ENCODE measurements at places on chromosomes 1 and 21.

DNA sequence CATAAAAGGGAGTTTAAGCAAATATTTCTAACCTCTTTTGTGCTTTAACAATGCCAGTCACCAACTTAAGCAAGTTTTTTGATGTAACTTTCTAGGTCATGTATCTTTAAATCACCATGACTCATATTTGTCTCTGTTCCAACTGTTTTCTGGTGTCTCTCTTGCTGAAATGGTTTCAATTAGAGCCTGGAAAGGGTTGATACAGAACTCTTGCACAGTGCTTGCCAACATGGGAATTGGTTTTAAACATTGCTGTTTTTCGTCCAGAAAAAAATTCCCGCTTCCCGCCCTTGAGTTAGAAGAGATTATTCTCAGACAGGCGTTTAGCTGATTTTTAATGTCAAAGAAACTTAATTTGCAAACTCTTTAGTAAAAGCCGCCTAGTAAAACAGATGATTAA lies 46.4 kb upstream of the SLC22A15 start:
- DNase-seq, result no peak

- DNase-seq, result peak; percentile 9
These were observed 660 bp downstream of the GCLM start for GRCh38 chr1:93908394-93909145.

DNA sequence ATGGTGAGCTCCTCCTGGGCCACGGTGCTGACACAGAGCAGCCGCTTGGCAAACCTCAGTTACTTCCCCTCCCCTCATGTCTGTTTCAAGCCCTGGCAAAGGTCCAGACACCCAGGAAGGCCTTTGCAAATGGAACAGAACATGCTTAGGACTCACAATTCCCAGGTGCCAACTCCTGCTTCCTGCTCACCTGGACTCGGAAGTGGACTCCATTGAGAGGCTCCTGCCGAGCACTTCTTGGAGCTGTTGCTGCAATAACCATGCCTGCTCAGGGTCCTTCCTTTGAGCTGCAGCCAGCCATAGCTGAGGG lies 10.7 kb downstream of the DCST2 start:
- no peak for DNase-seq

DNA sequence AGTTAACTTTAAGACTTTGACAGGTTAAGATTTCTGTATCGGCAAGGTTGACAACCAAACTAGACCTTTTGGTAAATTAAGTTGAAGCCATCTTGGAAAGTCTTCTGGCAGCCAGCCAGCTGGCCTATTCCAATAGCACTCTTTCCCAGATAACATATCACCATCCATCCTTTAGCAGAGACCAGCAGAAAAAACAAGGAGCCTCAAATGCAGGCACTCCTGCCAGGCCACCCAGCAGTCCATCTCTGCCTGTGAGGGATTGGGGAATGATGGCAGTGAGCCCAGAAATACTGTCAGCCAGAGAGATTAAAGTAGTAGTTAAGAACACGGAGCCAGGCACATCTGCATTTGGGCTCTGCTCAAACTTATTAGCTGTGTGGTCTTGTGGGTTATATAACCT lies 19.4 kb downstream of the ZBTB40 start:
- no peak for DNase-seq

DNA sequence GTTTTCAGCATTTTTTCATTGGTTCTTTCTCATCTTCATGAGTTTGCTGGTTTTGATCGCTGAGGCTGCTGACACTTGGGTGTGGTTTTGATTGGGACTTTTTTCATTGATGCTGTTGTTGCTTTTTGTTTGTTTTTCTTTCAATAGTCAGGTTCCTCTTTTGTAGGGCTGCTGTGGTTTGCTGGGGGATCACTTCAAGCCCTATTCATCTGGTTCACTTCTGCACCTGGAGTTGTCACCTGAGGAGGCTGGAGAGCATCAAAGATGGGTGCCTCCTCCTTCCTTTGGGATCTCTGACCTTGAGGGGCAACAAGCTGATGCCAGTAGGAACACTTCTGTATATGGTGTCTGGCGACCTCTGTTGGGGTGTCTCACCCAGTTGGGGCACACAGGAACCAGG lies 1279.9 kb upstream of the TMPRSS15 start:
- DNase-seq, result no peak

GRCh38 chr1:61776091-61776490 lies 33.8 kb downstream of the PATJ start:
- no peak for DNase-seq

DNA sequence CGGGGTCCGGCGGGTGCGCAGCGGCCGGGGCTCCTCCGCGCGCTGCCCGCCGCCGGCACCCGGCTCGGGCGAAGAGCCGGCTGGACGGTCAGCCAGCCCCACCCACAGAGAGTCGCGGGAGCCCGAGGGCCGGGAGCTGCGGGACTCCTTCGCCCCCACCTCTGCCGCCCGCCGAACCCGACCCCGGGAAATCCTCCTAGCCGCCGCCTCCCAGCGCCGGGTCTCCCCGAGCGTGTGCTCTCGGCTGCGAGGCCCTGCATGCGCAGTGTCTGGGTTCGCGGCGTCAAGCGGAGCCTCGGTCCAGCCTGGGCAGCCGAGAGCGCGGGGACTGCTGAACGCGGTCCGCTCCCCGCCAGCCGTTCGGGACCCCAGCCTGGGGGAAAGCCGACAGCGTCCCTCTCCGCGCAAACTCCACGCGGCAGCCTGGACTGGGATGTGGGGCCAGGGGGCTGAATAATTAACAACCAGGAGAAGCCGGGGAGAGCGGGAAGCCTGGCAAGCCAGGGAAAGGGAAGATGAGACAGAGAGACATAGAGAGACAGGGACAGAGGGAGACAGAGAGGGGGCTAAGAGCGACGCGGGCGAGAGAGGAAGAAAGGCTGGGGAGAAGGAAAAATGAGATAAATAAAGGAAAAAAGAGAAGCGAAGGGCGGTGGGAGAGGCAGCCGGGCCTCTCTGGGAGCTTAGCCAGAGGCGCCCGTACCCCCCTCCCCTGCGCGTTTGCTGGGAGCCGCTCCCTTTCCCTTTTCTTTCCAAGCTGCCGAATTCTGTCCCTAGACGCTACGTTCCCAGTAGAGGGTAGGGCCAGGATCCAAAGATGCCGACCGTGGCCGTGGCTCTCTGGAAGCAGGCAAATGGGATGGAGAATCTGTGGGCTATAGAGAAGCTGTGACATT lies 64.2 kb downstream of the MEF2D start:
- DNase-seq, result no peak

GRCh38 chr21:39386194-39386593 lies 37.3 kb upstream of the HMGN1 start:
- DNase-seq, result no peak

DNA sequence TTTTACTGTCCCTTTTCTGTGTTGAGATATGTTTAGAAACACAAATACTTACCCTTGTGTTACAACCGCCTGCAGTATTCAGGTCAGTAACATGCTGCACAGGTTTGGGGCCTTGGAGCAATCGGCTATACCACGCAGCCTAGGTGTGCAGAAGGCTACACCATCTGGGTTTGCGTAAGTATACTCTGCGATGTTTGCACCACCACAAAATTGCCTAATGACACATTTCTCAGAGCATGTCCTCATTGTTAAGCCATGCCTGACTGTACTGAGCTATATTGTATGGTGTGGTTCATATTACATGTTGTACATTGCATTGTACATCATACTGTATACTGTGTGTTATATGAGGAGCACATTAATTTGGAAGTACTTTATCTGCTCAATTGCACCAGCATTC lies 247.4 kb downstream of the RHOU start:
- no peak for DNase-seq

GRCh38 chr1:232524056-232524455 lies 105.9 kb downstream of the SIPA1L2 start:
- DNase-seq, result no peak

DNA sequence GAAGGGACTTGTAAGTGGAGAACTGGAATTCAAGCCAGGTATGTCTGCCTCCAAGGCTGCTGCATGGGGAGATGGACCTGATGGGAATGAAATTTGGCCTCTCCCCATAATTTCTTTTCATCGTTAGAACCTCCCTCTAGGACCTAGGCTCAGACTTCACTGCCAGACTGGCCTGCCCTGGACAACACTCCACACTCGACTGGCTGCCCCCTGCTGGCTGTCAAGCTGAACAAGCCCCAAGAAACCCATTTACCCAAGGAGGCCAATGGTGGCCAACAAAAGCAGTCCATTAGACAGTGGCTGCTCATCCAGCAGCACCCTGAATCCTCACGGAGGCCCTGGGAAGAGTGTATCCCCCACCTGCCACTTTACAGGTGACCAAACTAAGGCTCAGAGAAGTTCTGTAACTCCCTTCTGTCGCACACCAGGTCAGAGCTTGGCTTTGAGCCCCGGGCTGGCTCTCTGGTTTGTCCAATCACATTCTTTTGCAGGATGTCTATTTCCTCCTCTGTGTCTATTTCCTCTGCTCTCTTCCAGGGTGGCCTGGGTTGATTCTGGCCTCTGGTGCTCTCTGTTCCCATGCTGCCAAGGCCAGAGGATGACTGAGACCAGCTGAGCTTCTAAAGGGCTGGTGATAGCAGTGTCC lies 3.8 kb downstream of the RNF186 start:
- DNase-seq, result peak; percentile 25

- no peak for DNase-seq
These were observed 27.0 kb upstream of the ZFP69B start for GRCh38 chr1:40423264-40423642.

DNA sequence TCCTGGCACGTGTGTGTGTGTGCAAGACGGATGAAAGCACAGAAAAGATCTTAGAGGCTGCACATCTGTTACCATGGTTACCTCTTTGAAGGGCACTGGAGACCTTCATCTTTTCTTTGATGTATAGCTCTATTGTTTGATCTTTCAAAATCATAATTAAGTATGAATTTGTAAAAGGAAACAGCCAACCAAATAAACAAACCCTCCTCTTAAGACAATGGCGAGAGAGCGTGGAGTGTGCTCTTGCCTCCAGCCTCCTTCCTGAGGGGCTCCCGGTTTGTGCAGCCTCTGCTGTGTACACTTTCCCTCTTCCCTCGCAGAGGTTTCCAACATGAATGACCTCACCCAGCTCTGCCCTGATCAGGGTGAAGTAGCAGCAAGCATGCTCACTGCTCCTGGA lies 27.9 kb downstream of the CACNA1S start:
- DNase-seq, result no peak

DNA sequence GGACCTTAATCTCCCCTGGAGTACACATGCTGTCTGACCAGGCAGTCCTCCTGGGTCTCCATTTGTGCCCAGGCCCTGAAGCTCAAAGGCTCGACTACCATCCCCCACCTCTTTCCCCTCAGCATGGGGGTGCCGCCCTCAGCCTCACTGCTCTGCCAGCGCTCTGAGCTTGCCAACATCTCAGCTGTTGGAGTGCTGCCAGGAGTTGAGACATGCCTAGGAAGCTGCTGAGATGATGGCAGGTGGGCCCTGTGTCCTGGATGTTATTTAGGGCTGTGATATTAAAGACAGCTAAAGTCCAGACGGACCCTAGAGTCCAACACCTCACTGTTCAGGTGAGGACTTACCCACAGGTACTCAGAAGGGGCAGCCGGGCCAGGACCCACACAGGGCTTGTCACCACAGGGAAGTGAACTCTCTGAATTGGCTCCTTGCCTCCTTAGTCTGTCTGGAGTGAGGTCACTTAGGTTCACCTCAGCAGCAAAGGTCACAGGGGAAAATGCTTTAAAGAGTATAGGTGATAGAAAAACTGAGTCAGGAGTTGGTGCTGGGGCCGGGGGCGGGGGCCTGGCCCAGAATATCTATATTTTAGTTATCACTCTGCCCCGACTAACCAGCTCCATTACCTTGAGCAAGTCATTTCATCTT lies 19.7 kb upstream of the KCNC4 start:
- no peak for DNase-seq

DNA sequence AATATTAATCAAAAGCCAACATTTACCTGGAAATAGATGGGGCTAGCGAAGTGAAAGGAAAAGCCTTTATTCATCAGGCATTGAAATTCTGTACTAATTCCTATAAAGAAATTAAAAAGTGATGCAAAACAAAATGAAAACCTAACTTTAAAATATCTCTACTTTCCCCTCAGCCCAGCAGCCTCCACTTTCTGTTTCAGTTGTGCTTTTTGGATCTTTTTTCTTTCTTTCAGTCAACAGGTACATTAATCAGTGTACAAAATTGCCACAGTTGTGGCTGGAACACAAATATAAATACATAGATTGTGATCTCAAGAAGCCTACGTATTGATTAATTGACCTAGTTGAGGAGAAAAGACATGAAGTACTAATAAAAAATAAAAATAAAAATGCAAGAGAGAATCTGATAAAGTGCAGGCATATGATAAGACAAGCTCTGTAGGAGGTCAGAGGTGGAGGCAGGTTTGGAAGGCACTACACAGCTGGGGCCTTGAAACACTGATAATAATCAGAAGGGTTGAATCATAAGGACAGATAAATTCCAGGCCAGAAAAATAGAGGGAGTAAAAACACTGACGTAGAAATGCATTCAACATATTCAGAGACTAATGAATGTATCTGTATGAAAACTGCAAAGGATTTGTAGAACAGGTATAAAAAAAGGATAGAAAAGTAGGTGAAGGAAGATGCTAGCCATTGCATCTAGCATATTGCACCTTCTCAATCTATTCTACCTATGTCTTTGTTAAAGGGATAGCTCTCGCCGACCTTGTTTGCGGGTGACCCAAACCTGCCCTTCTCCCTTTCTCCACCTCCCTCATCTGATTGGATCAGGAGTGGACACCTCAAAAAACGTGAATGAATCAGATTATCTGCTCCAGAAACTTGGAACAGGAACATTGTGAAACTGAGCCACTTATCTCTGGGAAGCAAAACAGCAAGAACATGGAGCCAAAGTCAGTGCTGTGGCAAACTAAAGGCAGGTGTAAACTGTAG lies 607.8 kb upstream of the ADGRL2 start:
- no peak for DNase-seq

DNA sequence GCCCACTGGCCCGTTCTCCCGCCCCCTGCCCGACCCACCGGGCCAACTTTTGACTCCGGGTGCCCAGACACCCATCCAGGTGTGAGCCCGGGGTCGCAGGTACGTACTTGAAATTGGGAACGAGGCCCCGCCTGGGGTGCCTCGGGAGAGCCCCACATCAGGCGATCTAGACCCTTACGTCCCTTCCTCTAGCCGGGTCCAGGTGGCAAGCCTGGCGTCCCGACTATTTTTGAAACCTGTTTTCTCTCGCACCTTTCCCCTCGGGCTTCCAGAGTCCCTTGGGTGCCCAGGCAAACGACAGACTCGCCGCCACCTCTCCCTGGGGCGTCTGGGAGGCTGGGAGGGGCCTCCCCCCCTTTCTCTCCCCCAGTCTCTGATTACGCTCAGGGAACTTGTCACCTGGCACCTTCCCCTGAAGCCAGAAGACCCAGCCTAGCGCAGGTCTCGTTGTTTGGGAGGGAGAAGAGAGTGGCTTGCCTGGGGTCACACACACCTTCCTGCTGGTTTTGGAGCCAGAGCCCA lies 898 bp downstream of the LDLRAP1 start:
- DNase-seq, result no peak

- no peak for DNase-seq
These were observed 150.8 kb downstream of the MAST2 start for GRCh38 chr1:45953934-45954847.

GRCh38 chr1:14945132-14946010 lies 208.2 kb upstream of the TMEM51 start:
- no peak for DNase-seq

DNA sequence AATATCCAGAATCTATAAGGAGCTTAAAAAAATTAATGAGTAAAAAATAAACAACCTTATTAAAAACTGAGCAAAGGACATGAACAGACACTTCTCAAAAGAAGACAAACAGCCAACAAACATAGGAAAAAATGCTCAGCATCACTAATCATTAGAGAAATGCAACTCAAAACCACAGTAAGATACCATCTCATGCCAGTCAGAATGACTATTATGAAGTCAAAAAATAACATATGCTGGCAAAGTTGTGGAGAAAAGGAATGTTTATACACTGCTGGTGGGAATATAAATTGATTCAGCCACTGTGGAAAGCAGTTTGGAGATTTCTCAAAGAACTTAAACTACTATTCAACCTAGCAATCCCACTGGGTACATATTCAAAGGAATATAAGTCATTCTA lies 25.3 kb downstream of the PIGK start:
- DNase-seq, result no peak

All from stimulated activated CD8-positive, alpha-beta memory T cell treated with anti-CD3 and anti-CD28 coated beads, Interleukin-12 subunit alpha, Interleukin-12 subunit beta, amount 100 ng/mL, for 1 hour (primary cell).